NCI-H748 treated with DMSO at 0.1 percent for 48 hours (cell line): ENCODE measurements at places on chromosomes 12 and 14.

DNA sequence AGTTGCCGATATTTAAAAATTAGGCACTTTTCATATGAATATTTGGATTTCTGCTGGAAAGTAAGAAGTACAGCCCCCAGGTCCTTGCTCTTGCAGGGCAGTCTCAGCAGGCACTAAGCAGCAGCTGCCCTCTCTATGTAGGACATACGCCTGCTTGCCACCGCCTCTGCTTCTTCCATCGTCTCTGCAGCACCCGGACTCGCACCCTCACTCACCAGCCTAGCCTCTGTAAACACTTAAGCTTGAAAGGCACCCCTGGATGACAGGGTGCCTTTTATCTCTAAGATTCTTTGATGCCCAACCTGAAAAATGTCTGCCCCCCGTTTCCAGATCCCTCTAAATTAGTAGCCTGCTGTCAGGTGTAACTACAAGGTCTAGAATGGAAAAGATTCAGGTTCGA, 19.0 kb downstream of the OTUB2 start:
- DNase-seq = no peak

DNA sequence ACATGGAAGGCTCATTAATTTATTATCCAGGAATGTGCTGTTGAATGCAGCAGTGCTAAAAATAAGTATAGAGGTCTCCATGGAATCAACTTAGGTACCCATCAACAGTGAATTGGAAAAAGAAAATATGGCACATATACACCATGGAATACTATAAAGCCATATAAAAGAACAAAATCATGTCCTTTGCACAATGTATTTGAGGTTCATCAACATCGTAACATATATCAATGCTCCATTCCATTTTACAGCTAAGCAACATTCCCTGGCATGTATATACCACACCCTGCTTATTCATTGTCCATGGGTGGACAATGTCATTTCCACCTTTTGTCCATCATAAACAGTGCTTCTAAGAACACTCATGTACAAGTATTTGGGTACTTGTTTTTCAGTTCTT, 147.8 kb upstream of the RASSF8 start:
- DNase-seq = no peak

- no peak for DNase-seq
Observed at GRCh38 chr12:52229836-52230343, 3.2 kb upstream of the KRT7 start.

DNA sequence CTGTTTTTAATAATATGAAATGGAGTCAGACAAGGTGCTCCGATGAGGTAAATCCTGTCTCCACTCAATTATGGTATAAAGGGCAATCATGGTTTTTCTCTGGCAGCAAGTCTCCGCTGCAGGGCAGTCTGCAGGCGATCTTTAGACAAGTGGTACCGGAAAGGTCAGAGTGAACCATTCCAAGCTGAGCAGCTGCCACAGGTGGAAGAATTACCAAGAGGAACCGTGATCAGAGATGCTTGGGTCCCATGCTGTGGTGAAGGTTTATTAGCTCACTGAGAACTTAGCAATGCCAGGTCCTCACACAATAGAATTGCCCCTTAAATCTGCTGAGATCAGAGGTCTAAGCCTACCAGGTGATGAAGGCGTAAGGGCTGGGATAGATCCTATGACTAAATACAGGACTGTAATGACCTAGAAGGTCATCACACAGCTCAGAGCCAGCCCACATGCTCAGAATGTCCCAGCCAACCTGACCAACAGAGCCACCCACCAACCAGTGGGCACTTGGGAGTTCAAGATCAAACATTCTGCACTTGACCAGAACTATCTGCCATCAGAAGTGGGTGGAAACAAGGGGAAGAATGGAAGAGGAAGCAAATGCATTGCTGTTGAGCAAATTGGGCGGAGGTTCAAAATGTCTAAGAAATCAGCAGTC, 175.2 kb upstream of the BCL2L14 start:
- no peak for DNase-seq

DNA sequence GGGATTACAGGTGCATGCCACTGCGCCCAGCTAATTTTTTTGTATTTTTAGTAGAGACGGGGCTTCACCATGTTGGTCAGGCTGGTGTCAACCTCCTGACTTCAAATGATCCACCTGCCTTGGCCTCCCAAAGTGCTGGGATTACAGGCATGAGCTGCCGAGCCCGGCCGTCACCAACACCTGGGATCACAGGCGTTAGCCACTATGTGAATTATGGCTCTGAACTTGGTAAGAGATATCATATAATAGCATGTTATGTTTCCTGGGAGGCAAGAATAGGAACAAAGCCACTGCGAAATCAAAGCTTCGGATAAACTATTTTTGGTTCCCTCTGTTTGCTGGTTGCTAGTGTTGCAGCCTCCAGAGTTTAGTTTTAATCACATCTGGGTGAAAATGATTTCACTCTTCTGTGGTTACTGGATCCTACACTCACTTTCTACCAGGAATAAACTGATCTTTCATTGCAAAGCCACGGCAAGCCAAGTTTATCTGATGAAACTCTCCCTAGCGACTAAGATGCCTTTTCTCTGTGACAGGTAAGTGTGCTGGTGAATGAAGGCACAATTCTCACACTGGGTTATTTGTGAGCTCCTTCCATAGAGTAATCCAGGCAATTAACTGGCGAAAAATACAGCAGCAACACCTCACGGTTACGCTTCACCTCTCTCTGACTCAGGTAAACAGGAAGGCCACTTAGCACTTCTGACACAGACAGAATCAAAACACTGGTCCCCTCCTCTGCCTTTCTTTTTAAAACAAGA, 16.7 kb downstream of the SNRNP35 start:
- DNase-seq = no peak

DNA sequence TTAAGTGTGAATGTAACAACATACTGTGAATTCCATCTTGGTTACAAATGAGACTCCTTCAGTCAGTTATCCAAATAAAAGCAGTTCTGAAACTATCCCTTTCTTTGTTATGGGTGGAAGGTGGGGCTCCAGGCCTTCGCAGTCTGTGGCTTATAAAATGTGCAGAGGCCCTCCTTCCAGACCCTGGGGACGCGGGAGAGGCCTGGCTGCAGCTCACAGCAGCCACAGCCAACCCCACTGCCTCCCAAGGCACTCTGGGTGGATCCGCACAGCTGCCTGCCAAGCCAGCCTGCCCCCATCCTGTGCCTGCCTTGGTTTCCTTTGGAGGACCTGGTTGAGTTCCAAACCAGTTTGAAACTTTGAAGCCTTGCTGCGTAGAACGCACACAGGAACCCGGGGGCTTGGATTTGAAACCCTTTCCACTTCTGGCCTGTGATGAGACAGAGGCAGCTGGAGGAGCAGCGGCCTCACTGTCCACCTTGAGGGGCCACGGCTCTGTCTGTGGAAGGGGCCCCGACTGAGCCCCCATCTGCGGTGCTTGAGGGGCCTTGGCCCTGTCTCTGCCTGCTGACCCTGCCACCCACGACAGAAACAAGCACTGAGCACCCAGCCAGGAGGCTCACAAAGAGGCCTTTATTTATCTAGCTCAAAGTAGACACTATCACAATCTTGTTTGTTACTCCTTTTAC, 30.4 kb downstream of the CCNK start:
- no peak for DNase-seq

- no peak for DNase-seq
Observed at GRCh38 chr14:52328276-52328675, 14.2 kb downstream of the PTGER2 start.

DNA sequence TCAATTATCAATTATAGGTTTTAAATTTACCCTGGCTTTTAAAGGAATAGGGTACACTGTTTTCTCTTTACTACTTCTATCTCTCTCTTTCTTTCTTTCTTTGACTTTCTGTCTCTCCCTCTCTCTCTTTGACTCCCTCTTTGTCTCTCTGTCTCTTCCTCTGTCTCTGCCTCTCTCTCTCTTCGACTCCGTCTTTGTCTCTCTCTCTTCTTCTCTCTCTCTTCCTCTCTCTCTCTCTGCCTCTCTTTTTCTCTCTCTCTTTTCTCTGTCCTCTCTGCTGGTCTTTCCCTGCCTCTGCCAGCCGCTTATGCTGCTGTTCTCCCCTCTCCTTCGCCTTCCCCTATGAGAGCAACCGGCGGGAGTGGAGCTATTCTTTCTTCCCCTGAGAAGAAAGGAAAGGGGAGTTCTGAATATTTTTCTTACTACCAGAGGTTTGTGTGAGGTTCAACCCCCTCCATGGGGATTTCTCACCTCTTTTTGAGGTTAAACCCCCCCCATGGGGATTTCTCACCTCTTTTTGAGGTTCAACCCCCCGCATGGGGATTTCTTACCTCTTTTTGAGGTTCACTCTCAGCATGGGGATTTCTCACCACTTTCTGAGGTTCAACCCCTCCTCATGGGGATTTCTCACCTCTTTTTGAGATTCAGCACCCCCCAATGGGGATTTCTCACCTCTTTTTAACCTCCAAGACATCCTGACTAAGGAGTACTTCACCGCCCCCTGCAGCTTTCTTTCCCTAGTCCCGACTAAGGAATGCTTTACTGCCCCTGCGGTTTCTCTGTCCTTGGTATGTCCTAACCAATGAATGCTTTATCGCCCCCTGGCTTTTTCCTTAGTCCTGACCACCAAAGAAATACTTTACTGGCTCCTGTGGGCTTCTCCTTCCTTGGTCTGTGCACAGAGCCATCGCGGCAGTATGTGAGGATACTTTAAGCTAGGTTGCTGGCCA, 27.4 kb upstream of the DDHD1 start:
- DNase-seq = no peak

DNA sequence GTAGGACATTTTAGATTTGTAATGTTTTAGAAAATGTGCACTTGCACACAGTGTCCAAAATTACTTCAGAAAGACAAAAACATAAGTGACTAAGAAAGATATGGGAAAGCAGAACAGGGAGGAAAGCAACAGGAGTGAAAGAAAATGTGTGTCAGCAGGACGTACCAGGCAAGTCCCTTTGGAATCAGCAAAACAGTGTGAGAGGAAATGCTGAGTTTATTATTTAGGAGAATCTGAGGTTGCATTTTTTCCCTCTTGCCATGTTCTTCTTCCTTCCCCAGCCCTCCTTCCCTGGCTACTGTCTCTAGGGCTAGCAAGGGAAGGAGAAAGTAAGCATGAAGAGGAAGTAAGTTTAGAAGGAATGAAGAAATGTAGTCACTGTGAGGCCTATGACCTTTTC, 67.7 kb upstream of the CD163 start:
- no peak for DNase-seq

GRCh38 chr14:101972126-101972866, 7.9 kb downstream of the DYNC1H1 start:
- no peak for DNase-seq

- DNase-seq = no peak
Observed at GRCh38 chr12:82810568-82810967, 123.9 kb downstream of the TMTC2 start.

- no peak for DNase-seq
Observed at GRCh38 chr12:105240228-105240627, 4.3 kb upstream of the APPL2 start.

GRCh38 chr12:104154806-104155205, 16.8 kb upstream of the NFYB start:
- peak; percentile 94 for DNase-seq

GRCh38 chr14:99604766-99605298, 825 bp upstream of the CCDC85C start:
- DNase-seq = peak; percentile 68

DNA sequence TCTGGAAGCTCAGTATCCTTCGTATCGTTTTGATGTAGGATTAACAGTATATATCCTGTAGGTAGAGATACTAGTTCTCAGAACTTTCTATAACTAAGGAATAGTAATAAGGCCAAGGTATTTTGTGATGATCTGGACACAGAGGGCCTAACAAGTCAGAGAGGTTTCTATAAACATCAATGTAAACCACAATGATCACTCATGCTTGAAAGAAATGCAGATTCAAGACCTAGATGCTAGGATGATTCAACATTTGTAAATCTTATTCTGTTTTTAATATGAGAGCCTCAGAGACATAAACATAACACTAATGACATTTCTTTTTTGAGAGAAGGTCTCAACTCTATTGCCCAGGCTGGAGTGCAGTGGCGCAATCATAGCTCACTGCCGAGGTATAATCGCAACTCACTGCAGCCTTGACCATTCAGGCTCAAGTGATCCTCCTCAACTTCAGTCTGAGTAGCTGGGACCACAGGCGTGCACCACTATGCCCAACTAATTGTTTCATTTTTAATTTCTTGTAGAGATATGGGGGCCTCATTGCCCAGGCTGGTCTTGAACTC, 16.2 kb downstream of the SUPT16H start:
- DNase-seq = no peak

DNA sequence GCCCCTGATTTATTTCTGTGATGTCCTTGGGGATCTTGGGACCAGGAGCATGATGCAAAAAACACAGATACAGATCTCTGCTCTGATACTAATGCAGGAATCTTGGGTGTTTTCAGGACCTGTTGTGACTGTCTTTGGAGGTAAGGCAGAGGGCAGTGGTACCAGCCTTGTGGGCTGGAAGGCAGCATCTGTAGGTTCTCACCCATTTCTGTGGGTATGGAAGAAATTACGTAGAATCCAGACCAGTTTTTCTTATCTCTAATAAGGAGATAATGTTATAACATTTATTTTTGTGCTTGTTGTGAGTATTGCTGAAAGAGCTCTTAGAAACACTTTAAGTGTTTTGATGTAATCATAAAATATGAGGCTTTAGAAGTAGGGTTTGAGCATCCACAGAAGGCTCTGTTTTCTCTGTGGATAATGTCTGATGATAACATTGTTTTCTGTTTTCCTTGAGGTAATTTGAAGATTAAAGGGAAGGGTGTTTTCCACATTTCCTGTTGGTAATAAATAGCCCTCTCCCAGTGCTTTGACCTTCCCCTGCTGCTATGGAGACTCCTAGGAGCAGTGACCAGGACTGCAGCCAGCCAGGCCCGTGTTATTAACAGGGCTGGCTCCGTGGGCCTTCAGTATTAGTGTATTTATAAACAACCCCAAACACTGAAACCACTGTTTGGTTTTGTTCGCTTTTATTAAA, 9.4 kb upstream of the DCP1B start:
- no peak for DNase-seq

GRCh38 chr12:94122591-94122990, 25.8 kb upstream of the PLXNC1 start:
- no peak for DNase-seq

DNA sequence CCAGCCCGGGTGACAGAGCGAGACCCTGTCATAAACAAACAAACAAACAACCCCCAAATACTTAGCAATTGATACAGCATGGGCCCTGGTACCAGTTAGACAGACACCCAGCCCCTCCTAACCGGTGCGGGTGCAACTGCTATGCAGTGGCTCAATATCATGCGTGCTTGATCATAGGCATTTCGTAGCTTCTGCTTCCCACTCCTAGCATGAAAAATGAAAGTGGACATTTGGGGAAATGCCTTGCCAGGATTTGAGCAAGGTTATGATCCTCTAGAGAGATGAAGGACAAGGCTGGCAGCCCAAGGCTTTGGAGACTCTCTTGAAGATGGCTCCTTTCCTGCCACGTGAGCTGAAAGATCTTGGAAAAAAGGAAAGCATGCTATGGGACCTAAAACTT, 13.7 kb downstream of the FGF6 start:
- DNase-seq = no peak

- no peak for DNase-seq
Observed at GRCh38 chr14:39956372-39956771, 524.1 kb upstream of the FBXO33 start.
